ENCODE measurements at places on chromosomes 5 and 9.
A peak's percentile ranks its signal among the peaks of the same experiment; 100 is the strongest.

DNA sequence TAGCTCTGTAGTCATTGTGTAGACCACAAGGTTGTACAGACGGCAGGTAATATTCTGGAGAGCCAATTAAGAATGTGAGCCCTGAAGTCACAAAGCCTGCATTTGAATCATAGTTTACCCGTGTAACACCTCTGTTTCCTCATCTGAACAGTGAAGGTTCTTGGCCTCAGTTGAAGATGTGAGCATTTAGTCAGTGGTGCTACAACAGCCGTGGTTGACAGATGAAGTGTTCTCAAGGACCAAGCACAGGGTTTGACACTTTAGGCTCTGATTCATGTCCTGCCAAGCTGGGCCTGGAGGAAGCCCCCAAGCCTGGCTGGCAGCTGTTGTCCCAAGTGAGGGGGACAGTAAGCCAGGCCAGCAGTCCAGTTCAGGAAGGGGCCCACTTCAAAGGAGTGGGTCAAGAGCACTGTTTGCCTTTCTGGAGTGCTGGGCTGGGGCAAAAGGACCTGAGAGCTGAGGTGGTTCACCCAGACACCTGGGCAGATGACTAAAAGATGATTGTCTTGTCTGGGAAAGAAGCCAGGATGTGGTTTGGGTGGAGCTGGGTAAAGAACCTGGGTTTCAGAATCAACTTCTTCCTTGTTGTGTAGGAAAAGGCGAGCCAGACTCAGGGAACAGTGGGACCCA lies 20.7 kb downstream of the FAXDC2 start:
- no peak for DNase-seq

DNA sequence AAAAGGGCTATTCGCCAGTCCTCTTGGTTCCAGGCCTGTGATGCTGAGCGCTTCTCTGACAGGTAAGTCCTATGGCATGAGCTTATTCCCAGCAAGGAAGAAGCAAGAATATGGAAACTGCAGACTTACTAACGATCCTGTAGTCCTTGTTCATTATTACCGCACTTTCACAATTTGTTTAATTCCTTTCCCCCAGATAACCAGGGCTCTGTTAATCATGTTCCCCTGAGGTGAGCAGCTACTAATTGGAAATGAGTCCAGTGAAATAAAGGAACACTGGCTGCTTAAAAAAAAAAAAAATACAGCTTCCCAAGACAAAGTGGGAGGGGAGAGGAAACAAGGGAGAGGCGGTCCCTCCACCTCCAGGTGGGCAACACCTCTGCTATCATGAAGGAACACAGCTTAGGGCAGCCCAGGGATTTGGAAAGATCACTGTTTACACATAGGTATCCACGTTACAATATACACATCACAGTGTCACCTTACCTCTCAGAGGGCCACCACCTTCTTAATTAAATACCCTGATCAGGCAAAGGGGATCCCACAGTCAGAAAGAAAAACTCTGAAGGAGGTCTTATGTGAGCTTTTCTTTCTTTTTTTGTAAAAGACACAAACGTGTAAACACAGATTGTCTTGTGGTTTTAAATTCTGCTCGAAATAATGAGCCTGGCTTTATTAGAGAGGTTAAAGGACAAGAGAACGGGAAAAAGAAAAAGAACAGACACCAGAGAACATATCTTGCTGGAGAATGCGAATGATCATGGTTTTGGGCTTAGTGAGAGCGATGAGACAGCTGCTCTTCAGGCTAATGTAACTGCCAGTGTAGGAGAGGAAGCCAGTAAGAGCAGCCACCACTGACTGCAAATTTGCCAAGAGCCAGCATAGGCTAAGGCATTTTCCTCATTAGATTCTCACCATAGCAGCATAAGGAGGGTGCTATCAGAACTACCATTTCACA lies 258.6 kb downstream of the CRB2 start:
- DNase-seq, result no peak

DNA sequence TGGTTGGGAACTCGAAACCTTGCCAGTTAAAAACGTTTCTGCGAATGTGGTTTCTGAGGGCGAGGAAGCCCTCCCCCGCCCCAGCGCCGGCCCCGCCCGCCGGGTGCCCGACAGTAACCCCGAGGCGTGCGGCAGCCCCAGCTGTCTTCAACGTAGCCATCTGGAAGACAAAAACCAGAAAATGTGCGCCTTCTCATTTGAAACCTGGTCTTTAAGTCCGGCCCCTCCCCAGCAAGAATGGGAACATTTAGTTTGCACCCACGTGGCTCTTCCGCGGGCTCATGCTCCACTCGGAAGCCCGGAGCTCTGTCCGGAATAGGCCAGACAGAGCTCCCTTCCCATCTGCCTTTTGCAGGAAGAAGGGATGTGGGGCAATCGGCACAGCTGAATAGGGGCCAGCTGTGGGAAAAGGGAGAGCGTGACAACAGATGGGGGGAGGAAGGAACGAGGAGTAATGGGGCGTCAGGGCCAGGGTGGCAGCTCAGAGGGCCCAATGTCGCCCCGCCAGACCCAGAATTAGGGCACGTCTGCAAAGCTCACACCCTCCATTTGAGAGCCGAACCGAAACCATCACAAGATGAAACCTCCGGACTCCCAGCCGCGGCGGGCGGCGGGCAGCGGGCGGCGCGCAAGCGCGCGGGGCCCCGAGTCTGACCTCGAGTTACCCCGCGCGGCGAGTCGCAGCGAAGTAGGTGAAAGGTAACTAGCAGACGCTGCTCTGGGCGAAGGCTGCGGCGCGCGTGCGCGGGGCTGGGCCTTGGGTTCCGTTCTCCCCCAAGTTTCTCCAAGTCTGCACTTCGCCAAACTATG lies 63.4 kb upstream of the ABCA1 start:
- DNase-seq, result peak; percentile 90

GRCh38 chr9:131545786-131546335 lies 538 bp downstream of the PRRT1B start:
- no peak for DNase-seq

DNA sequence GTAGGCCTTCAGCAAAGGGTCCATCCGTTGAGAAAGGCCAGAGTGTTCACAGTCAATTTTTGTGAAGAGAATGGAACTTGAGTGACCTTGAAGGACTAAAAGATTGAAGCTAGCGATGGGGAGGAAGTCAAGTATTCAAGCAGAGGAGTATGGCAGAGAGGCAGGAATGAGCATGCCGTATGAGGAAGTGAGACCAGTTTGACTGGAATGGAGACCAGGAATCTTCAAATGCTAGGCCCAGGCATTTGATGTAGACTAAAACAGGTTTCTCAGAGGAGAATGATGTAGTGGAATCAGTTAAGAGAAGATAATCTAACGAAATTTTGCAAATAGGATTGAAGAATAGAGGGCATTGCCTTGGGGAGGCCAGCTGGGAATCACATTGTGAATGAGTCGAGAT lies 90.4 kb upstream of the SEMA6A start:
- DNase-seq, result no peak

DNA sequence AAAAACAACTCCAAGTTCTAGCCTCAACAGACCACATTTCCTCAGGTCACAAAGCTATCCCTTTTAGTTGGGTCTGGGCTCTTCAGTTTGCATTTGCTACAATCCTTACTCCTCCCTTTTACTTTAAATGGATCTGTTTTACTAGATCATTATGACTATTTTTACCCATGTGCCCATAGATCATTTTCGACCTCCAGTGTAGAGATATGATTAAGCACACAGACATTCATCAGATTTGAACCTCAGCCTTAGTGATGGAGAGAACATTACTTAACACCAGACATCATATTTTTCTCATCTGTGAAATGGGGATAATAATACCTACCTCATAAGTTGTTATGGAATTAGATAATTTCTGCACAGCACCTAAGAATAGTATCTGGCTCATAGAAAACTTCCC lies 141.9 kb downstream of the NPR3 start:
- DNase-seq, result no peak

GRCh38 chr5:106853266-106853665 lies 817.5 kb downstream of the EFNA5 start:
- no peak for DNase-seq

DNA sequence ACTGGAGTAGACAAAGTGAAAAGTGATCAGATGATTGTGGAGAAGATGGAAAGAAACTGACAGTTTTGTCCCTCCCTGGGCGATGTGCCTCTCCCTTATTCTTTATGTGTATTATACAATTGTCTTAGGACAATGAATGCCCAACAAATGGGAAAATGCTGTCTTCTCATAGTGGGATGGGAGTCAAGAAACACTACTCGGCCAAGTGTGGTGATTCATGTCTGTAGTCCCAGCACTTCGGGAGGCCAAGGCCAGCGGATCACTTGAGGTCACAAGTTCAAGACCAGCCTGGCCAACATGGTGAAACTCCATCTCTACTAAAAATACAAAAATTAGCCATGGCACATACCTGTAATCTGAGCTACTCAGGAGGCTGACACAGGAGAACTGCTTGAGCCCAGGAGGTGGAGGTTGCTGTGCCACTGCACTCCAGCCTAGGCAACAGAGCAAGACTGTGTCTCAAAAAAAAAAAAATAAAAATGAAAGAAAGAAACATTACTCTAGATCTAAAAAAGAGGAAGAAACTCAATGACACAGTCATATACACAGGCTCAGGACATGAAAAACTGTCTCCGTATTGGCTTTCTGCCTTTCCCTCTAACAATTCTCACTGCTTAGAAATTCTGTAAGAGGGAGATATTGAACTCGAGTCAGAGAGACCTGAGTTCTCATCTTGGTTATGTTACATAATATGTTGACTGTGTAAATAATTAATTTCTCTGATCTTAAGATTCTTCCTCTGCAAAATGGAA lies 67.9 kb upstream of the TARS1 start:
- DNase-seq, result peak; percentile 26

- no peak for DNase-seq
Measured at GRCh38 chr5:123515904-123516303, 3.9 kb downstream of the CSNK1G3 start.

- no peak for DNase-seq
Measured at GRCh38 chr9:75975071-75975470, 84.6 kb downstream of the PCSK5 start.

DNA sequence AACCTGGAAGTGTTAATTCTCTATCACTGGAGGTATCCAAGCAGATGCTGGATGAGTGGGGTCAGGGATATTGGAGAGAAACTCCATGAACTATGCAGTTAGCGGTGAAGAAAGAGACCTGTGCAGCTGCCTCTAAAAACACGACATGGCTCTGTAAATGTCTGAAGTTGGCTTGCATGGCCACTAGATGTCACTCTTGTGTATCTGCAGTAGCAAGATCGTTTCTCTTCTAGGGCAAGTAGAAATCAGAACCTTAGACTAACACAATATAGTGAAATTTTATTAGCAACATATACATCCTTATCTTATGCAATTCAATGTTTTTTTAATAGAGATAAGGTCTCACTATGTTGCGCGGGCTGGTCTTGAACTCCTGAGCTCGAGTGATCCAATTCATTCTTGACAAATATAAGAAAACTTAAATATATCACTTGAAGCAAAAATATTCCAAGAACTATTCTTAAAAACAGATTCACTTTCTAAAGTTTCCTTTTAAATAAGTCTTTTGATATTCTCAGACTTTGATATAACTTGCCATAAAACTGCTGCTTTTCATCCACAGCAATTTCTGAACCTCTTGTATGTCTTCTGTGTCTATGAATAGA lies 2.9 kb downstream of the OR2S2 start:
- DNase-seq, result peak; percentile 93

DNA sequence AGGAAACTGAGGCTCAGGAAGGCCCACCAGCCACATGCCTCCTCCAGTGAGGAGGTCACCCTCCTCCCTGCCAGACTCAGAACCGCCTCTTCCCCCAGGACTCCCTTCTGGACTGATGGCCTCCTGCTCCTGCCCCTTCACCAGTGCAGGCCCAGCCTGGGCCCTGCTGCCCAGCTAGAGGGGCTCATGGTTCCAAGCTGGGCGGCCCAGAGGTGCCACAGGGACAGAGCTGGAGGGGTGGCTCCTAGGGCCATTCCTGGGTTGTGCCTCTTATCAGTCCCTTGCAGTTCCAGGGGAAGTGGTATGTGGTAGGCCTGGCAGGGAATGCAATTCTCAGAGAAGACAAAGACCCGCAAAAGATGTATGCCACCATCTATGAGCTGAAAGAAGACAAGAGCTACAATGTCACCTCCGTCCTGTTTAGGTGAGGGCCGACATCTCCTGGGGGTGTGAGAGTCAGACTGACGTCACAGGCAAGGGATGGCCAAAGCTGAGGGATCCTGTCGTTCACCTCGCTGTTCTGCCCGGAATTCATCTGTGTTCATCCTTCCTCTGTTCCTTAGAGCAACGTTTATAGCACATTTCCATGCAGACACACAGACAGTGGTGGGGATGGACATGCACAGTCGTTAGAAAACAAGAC lies 819 bp downstream of the LCN2 start:
- no peak for DNase-seq

- DNase-seq, result no peak
Measured at GRCh38 chr5:127210042-127210441, 80.6 kb upstream of the MEGF10 start.

DNA sequence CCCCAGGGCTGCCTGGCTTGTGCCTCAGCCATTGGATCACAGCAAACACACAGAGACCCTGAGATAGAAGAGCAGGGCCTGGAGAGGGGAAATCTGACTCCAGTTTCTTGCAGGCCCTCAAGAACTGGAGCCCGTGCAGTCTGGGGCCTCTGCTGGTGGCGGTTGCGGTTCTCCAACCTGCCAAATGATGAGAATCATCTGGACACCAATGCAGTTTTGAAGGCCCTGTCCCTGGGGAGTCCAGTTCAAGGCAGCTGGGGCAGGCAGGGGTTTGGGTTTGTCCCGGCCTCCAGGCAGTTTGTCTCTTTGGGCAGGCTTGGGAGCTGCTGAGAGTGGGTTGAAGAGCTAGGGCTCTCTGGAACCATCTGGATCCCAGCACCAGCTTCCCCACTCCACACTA lies 7.4 kb downstream of the NKX2-5 start:
- DNase-seq, result no peak

DNA sequence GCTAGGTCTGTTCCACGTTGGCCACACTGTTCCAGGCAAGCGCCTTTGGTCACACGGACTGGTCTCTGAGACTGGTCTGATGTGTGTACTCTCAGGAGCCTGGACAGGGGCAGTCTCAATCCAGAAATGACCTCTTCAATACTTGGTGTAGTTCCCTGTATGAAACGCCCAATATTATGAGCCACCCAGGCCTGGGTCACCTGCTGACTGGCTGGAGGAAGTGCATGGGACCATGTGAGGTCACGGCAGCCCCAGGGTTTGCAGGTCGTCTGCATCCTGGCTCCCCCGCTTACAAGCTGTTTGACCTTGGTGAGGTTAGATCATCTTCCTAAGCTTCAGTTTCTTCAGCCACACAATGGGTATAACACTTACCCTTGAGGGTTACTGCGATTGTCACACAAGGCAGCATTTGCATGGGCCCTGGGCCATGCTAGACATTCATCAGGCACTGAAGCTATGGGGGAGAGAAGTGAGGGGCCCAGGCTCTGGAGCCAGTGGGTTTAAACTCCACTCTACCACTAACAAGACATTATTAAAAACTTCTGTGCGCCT lies 5.2 kb upstream of the GRHPR start:
- DNase-seq, result no peak

Data from choroid plexus epithelial cell (primary cell).